H1 (cell line): ENCODE measurements at places on chromosomes 11 and 22. TPM values are rescaled to one million over a fixed set of nuclear protein-coding genes. Genes with fewer than 3 reads are reported as not detected.

The OR5F1 gene
- not detected in 2 replicates for total RNA-seq

The POU2AF2 gene
- not detected in 2 replicates for total RNA-seq

The OR52A1 gene
- total RNA-seq, result 11.6 and 12.2 TPM in 2 replicates

The FADS1 gene
- 115 and 116 TPM in 2 replicates for total RNA-seq

The LARGE2 gene
- total RNA-seq, result 108 and 111 TPM in 2 replicates

The RIC3 gene
- total RNA-seq, result 15.5 and 16.6 TPM in 2 replicates

The RAG2 gene
- not detected in 2 replicates for total RNA-seq

The MRGPRF gene
- 11.0 and 11.9 TPM in 2 replicates for total RNA-seq

The ART5 gene
- 7.2 and 7.5 TPM in 2 replicates for total RNA-seq

The LDHAL6A gene
- total RNA-seq, result not detected in 2 replicates

The CALCB gene
- total RNA-seq, result 3.0 and 3.7 TPM in 2 replicates

The TBX10 gene
- not detected in 2 replicates for total RNA-seq

The SCGB1D2 gene
- not detected in 2 replicates for total RNA-seq

The SMDT1 gene
- total RNA-seq, result 35.6 and 36.0 TPM in 2 replicates

The ESRRA gene
- 36.1 and 37.0 TPM in 2 replicates for total RNA-seq

The UPK3A gene
- 0.35 TPM in 1 of 2 replicates, not detected in the other for total RNA-seq

The PLXNB2 gene
- 92.8 and 106 TPM in 2 replicates for total RNA-seq

The PARVB gene
- total RNA-seq, result 18.6 and 19.4 TPM in 2 replicates

The NCF4 gene
- total RNA-seq, result not detected in 2 replicates

The SEC14L6 gene
- 0.63 and 0.80 TPM in 2 replicates for total RNA-seq

The UBQLNL gene
- total RNA-seq, result not detected in 2 replicates

The OR10A3 gene
- total RNA-seq, result not detected in 2 replicates

The ZNF214 gene
- 3.2 and 5.0 TPM in 2 replicates for total RNA-seq
